ENCODE measurements at places on chromosomes 2 and 18.

GRCh38 chr2:238943338-238944067, 95.6 kb downstream of the TWIST2 start:
- DNase-seq: peak; percentile 65

DNA sequence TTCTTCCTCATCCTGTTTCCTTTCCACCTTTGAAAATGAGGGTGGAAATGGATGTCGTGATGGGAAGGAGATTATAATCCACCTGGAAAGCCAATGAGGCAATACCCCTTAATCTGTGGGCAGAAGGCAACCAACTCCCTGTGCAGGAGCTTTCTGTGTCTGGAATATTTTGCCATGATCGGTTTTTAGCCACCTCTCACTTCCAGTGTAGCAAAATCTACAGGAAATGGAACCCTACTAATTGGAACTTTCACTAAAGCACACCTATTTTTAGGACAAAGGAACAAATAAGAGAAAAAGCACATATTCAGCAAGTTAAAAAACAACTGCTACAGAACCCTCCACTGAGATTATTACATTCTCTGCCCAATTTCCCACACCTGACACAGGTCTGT, 112.1 kb upstream of the SMAD7 start:
- no peak for DNase-seq

DNA sequence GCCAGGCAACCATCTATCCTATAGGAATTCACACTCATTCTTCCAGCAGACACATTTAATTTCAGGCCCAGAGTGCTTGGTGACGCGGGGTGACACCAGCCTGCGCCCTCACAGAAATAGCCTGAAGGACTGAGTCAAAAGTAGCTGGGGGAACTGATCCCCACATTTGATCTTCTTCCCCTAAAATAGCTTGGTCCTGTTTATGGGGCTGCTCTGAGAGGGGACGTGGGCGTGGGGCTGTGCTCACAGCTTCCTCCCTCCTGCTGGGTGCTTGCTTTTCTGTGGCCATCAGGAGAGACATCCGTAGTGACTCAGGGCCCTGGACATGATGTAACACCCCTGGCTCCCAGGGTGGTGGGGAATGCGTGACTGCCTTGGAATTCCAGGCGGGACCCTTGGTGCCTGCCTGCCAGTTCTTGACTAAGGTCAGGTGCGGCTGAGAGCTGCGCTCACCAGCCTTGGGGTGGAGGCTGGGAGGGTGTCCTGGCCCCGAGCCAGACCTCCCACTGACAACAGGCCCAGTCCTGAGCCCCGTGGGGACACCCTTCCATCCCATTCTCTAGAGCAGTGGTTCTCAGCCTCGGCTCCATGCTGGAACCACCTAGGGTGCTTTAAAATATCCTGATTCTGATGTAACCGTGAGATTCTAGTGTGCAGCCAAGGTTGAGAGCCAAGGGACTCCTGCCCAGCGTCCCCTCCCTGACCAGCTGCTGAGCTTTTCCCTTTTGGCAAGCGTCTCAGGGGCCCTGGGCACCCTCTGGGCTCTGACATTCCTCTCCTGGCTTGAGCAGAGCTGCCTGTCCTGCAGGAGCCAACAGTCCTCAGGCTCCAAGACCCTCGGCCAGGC, 47.4 kb upstream of the SMAD7 start:
- DNase-seq: peak; percentile 96

- no peak for DNase-seq
Observed at GRCh38 chr2:160679686-160680085, 186.1 kb upstream of the RBMS1 start.

DNA sequence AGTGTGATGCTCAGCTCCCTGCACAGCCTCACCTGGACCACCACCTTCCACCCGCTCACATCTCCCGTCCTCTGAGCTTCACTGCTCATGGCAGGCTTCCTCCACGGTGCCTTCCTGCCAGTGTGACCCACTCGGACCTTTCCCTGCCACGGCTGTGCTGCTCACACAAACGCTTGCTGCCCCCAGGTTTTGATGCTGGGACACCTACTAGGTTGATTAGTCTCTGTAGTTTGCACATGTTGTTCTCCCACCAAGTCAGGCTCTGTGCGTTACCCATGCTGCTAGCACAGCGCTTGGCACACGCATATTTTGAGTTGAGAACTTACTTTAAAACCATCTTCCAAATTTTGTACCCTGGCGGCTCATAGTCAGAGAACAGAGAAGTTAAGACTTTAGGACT, 2.1 kb downstream of the MC2R start:
- DNase-seq: no peak

GRCh38 chr18:51250006-51250405, 52.5 kb upstream of the MEX3C start:
- DNase-seq: no peak

DNA sequence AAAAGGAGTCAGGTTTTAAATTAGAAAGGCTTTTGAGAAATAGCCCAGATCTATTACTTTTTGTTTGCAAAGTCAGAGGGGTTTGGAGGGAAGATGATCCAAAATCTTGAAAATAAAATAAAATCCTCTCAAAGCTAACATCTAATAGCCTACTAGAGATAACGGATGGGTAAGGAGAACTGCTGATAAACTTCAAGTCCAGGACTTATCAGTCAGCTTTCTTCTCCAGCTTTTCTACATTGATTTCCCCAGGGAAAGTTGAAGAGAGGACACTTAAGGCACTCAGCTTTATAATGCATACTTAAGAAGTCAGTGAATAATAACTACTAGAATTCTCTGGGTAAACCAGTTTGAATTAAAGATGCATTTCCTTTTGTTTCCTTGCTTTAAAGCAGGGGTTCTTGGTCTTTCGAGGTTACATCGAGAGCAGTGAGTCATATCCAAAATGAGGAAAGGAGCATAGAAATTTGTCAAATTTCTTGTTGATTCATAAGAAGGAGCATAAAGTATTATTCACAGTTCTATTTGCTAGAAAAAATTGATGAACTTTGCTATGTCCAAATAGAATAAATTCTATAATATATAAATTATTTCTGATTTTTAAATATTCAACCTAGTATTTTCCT, 43.2 kb upstream of the ITPRID2 start:
- no peak for DNase-seq

DNA sequence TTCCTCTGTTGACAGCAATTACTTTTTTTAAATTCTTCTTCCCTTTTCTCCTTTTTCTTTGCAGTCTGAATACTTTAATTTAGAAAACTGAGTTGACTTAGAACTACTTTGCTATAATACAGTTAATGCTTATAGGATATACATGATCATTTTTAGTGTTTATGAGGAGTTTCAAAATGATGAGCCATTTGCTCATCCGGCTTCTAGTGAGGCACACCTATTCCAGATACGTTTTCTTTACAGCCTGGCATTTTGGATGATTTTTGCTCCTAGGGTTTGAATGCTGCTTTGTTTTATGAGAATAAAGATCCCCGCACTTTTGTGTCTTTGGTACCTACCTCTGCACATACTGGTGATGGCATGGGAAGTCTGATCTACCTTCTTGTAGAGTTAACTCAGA, 52.8 kb downstream of the EIF5B start:
- no peak for DNase-seq

GRCh38 chr18:54480616-54481015, 110.4 kb upstream of the DYNAP start:
- DNase-seq: no peak

DNA sequence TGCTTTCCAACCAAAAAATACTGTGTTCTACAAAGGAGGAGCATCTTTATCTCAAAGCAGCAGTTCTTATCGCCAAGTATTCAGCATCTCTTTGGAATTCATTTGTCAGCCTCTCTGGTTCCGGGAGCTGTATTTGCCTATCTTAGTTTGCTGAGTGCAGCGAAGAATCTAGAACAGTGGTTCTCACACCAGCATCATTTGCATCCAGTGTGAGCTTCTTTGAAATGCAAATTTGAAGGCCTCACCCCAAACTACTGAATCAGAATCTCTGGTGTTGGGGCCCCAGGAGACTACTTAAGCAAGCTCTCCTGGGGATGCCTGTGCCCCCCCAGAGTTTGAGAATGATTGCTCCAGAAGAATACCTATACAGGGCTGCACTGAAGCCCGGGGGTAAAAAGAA, 1.5 kb upstream of the PTPN2 start:
- no peak for DNase-seq

- no peak for DNase-seq
Observed at GRCh38 chr2:111622859-111623258, 261.1 kb downstream of the ANAPC1 start.

DNA sequence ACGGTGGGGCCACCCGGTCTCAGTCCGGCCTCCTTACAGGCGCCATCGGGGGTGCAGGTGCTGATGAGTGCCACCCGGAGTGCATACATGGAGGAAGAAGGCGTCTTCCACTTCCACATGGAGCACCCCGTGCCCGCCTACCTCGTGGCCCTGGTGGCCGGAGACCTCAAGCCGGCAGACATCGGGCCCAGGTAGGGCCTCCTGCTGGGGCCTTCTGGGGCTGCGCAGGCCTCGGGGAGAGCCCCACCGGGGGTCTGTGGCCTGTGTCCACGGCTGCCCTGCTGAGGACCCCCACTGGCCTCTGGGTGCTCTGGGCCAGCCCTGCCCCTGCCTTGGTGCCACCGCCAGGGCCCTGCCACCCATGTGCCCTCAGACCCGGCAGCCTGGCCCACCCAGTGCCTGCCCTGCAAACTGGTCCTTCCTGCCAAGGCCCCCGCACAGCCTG, 4.8 kb downstream of the RNPEPL1 start:
- no peak for DNase-seq

DNA sequence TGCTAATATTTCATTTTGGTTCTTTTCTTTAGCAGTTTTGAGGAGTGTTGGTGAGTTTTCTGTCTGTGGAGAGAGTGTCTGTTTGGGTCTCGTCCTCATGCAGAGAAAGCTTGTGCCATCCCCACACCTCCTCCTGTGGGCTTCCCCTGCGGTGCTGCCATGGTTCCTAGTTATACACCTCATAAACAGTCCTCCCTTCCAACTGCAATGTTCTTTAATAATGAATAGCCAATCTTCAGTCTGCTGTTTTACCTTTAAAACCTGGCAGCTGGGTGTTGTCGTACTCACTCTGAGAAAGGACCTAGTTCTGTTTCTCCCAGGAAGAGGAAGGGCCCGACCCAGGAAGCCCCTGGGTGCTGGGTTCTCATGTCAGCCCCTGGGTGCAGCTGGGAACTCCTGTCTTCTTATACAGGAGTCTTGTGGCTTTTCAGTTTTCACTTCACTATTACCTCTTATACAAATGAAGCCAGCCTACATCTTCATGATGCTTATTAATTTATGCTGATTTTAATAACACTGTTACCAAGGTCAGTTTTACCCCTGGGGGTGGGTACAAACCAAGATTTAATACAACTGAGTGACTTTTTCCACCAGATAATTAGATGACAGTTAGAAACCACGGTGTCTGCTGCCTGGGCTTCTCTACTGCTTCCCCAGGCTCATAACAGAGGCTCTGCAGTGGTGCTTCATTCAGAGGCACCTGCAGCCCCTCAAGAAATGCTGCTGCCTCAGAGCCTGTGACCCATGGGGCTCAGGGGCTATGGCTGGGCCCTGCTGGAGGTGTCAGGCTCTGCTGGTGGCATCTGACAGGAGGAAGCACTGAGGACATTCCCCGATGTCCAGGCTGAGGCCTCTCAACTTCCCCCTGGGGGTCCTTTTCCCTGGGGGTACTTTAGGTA, 59.1 kb downstream of the COA5 start:
- no peak for DNase-seq

GRCh38 chr2:172861656-172862476, 126.2 kb downstream of the RAPGEF4 start:
- DNase-seq: no peak
